ENCODE measurements at places on chromosomes 3 and 15. TPM values are rescaled to one million over a fixed set of nuclear protein-coding genes. Genes with fewer than 3 reads are reported as not detected.

The SI gene
- not detected for total RNA-seq

The RSRC1 gene
- total RNA-seq = 47.0 TPM

The CCR8 gene
- total RNA-seq = not detected

The CYP1A2 gene
- total RNA-seq = not detected

The PRR20G gene
- not detected for total RNA-seq

The CORO2B gene
- total RNA-seq = 52.9 TPM

The FOXP1 gene
- 223 TPM for total RNA-seq

The SAMMSON gene
- not detected for total RNA-seq

The RBMS3 gene
- total RNA-seq = 11.6 TPM

The SERINC4 gene
- not detected for total RNA-seq

The TGM4 gene
- total RNA-seq = not detected

The C3orf49 gene
- total RNA-seq = not detected

The RPL15 gene
- 2,360 TPM for total RNA-seq

The FOXB1 gene
- total RNA-seq = not detected

Data from parietal lobe (tissue), 2 donors.